ENCODE measurements at places on chromosomes 6 and 20. TPM values are rescaled to one million over a fixed set of nuclear protein-coding genes. Genes with fewer than 3 reads are reported as not detected.

Gene HUS1B
- total RNA-seq: 19.1 TPM

Gene FAM184A
- total RNA-seq: 9.9 TPM

Gene SIM1
- total RNA-seq: 6.9 TPM

Gene MTFR2
- total RNA-seq: not detected

Gene CLPSL2
- not detected for total RNA-seq
